ENCODE measurements at places on chromosomes 5 and 9.

GRCh38 chr5:136399527-136399926, 34.2 kb upstream of the TRPC7 start:
- no peak for DNase-seq

GRCh38 chr5:161600156-161600555, 53.6 kb upstream of the GABRB2 start:
- no peak for DNase-seq

DNA sequence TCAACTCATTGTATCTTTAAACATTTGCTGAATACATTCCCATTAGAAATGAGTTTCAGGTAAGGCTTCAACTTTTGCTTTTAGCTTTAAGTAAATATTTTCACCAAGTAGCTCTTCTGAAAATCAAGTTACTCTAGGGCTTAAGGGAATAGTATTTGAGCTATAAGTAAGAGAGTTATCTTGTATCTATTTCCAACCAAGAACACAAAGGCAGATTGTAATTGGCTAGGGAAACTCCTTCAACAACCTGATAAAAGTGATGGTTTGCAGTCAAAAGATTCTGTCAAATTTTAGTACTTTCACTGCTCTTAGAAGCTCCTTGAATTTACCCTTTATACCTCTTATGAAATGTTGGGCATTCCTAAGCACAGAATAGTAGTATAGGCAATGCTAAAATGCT, 13.0 kb downstream of the ELL2 start:
- DNase-seq = no peak

GRCh38 chr9:87540444-87541105, 42.9 kb downstream of the DAPK1 start:
- DNase-seq = no peak

- DNase-seq = no peak
Observed at GRCh38 chr5:174231956-174232487, 186.5 kb downstream of the NSG2 start.

GRCh38 chr5:93394301-93394700, 186.7 kb downstream of the NR2F1-AS1 start:
- no peak for DNase-seq

- no peak for DNase-seq
Observed at GRCh38 chr5:81852291-81853029, 101.6 kb upstream of the SSBP2 start.

DNA sequence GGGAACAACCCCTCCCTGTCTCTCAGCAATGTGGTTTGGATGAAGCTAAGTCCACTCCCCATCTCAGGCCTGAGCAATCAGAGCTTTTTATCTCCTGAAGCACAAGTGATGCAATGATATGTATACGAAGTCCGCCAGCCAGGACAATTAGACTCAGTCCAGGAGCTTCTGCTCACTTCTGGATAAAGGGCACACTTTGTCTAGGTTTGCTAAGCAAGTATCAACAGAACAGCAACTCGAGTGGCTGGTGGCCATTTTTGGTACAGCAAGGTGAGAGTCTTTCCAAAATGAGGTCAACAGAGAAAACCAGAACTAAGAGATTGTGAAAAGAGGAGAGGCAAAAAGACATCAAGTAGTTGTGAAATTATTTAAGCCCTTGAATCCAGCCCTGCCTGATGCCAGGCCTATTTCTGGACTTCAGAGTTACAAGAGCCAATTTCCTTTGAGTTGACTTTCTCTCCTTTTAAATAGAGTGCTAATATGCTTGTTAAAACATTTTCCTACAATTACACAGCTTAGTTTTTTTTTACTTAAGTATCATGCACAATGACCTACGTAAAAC, 8.2 kb downstream of the NDUFA8 start:
- no peak for DNase-seq

- DNase-seq = no peak
Observed at GRCh38 chr5:173618927-173619519, 2.6 kb upstream of the BOD1 start.

GRCh38 chr5:72848474-72849428, 32.3 kb downstream of the TNPO1 start:
- no peak for DNase-seq

- DNase-seq = peak; percentile 93
Observed at GRCh38 chr5:15008476-15008875, 136.9 kb upstream of the ANKH start.

- no peak for DNase-seq
Observed at GRCh38 chr9:135901826-135902225, 5.5 kb downstream of the CAMSAP1 start.

DNA sequence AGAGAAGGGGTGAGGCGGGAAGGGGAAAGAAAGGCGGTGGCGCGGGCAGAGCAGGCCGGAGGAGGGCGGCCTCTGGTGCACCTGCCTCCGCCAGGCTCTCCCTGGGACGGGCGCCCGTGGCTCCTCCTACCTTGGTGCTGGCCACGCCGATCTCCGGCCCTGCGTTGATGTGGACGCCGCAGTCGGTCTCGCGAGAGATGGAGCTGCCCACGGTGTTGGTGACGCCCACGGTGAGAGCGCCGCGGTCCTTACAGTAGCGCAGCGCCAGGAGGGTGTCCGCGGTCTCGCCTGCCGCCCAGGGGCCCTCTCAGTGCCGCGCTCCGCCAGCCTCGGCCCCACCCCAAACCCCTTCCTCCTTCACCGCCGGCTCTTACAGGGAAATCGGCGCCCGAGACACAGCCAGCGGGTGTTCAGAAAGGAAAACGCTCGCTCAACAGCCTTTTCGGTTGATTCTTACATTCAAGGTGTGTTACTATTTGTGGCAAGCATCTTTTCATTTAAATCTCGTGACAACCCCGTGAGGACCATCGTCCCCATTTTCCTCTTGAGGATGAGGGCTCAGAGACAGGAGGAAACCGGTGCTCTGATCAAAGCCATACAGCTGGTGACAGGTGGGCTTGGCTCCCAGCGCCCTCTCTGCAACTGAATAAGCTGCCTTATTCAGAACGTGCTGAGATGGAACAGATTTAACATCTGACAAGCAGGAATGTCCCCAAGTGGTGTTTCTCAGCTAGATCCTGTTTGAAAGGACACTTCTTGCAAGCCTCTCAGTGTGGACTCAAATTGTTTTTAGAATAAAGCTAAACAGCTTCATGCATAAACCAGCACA, 22.0 kb upstream of the MAPK9 start:
- no peak for DNase-seq

DNA sequence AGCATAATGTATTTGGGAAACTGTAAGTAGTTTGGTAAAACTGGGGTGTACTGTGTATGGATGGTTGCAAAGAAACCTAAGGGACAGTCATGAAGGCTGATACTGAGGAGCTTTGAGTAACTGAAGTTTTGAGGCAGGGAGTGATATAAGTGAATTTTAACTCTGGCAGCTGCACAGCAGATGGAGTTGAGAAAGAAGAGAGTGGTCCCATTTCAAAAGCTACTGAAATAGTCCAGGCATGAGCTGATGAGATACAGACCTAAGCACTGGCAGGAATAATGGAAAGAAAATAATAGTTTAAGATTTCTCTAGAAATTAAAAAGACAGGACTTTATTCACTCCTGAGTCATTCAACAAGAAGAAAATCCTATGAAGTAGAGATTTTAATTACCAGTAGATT, 232.0 kb downstream of the CHSY3 start:
- no peak for DNase-seq

- no peak for DNase-seq
Observed at GRCh38 chr9:2120926-2121689, 106.0 kb downstream of the SMARCA2 start.

GRCh38 chr9:87564111-87564510, 66.4 kb downstream of the DAPK1 start:
- no peak for DNase-seq

DNA sequence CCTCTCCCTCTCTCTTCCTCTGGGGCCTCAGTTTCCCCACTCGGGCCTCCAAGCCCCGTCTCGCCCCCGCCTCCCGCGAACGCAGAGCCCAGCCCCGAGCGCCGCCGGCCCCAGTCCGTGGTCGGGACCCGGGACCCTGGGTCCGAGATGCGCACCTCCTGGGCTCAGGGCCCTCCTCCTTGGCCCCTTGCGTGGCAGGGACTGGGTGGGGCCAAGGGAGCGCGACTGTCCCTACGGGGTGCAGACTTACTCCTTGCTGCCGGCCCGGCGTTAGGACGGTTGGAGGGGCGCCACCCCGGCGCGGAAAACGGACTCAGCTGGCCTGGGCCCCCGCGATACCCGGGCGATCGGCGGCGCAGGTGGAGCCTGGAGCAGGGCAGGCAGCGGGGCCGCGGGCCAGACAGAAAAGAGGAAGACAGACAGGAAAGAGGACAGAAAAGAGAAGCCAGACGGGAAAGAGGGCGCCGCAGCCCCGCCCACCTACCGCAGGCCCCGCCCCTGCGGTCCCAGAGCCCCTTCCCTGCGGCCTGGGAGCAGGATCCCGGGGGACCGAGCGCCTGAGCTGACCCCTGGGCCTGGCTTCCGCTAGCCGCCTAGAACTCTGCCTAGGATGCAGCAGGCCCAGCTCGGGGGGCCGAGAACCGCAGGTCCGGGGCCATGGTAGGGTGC, at the start of gene GBGT1:
GBGT1 (minus strand) TSS at position 411 of the 669 bp plus-strand sequence. CDS start 1,502 bp downstream, outside the sequence.
- no peak for DNase-seq

DNA sequence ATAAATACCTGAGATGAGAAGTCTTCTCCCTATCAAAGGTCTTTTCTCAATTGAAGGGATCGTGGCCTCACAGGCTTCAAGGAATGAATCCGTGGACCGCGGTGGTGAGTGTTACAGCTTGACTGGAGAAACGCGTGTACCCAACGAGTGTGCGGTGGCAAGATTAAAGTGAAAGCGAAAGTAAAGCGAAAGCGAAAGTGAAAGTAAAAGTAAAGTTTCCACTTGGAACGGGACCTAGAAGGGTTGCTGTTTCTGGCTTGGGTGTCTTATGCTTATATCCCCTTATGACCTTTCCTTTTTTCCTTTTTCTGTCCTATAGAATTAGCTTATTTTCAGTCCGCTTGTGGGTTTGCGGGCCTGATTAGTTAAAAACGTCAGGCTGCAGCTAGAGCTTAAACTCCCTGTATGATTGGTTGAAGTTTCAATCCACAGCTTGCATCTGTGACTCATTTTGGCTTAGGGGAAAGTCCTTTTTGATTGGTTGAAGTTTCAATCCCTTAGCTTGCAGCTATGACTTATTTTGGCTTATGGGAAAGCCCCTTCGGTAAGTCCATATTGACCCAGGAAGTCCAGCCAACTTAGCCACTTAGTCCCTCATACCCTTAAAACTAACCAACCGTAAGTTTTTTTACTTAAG, 924.3 kb upstream of the CDH10 start:
- DNase-seq = no peak

DNA sequence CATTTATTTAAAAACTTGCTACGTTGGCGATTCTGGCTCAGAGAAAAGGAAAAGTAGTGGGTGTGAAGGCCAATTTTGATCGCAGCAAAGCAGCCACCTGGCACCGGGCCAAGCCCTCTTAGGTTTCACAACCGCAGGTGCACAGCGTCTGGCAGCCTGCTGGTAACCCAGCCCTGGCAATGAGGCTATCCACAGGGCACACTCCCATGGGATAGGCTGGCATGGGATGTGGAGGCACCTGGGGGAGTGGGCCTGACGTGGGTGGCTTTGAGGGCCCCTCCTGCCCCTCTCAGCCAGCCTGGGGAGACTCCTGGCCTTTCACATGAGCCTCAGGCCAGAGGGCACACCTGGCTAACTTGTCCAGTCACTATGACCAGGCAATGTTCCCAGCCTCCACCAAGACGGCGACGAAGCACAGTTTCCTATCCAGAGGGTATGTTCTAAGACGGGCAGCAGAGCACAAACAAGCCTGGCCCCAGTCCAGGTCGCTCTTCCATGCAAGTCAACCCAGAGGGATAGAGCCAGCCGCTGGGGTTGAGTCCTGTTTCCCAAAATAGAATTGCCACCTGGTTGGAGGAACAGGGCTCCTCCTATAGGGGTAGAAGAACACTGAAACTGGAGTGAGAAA, 19.0 kb downstream of the CMBL start:
- peak; percentile 57 for DNase-seq

DNA sequence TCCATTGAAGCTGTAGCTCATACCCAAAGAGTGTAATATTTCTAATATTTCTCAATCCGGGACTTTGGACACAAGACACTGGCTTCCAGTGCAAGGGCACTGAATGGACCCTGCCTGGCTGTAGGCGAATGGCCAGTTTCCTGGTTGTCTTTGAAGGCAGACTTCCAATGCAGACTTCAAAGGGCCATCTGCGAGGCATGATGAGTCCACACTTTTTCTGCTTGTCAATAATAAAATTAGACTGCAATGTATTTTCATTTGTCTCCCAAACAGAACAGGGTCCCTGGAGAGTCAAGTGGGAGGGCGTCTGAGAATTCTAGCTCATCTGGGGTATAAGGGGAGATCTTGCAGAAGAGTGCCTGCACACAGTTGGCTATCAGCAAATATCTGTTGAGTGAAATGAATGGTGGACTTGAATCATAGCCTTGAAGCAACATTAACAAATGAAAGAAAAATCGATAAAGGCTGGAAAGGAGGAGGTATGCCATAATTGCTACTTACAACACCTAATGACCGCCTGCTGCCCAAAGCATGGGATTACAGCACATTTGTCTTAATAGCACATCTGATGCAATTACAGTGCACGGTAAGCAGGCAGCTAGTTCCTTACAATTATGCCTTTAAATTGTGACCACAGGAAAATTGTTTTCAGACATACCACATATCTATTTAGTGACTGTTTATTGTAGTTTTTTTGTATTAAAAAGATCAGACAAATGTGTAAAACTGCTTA, 137.5 kb downstream of the ARHGEF28 start:
- DNase-seq = no peak

DNA sequence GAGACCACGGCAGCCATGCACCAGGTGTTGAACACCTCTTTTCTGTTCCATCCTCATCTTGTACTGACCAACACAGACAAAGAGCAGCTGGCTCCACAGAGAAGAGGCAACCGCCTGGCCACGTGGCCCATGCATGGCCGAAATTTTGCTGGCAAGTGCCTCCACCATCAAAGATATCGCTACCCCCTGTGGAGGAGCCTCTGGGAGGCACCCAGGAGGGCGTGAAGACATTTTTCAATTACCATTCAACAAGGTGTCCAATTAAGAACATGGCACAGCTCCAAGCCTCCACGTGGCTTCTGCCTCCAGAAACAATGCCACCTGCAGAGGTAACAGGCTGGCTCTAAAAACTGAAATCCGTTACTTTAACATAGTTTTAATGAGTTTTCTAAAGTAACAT, 54.4 kb upstream of the CKS2 start:
- no peak for DNase-seq

DNA sequence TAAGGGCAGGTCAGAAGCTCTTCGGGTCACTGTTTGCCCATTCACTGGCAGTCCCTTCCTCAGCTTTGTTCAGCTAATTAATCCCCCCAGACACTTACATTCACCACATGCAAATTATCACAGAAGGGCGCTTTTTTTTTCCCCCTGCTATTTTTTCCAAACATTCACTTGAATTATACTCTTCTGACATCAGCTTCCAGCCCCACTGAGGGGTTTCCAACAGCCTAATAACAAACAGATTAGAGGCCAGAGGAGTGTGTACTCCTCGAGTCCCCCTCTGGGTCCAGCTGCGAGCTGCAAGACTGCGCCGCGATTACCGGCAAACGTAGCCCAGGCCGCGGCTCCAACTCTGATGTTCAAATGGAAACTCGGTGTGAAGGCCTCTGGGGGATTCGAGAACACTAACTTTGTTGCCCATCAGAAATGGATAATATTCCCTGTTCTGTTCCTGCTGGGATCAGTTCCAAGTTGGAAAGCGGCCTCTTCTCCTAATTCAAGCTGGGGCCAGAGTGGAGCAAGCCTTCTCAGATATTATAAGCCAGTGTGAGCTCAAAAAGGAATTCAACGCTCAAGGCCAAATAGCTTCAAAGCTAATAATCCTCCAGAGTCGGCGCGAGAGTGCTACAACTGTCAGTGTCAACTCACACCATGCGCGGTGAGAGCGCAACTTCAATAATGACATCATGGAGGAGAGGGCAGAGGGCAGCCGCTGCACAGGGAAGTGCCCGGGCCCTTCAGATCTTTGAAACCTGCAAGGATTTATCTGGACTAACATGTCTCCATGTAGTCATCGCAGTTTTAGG, 560.8 kb downstream of the BNC2 start:
- no peak for DNase-seq

GRCh38 chr5:129963359-129963758, 59.1 kb downstream of the CHSY3 start:
- DNase-seq = no peak

Data from omental fat pad (tissue), 4 donors.